GM12864 (cell line): ENCODE measurements at places on chromosomes 5 and 9.

- no peak for DNase-seq
Measured at GRCh38 chr5:171978016-171978415, 28.4 kb downstream of the FBXW11 start.

DNA sequence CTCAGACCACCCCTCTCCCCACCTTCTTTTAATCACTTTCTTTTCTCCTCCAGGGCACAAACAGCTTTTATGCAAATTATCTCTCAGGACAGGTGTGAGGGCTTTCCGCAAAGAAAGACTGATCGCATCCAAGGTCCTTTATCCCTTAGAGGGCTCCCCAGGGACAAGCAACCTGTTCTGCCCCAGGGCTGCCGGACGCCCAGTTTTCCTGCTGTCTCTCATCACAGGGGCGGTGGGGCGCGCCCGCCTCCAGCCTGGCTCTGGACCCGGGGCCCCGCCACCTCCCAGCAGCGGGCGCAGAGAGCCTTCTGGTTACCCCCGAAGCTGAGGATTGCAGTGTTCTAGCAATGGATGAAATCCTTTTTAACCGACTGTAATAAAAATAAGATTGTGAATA, 266.1 kb downstream of the CWC27 start:
- no peak for DNase-seq

- DNase-seq, result no peak
Measured at GRCh38 chr9:19876569-19877316, 87.9 kb upstream of the SLC24A2 start.

GRCh38 chr9:14907360-14907685, 2.9 kb downstream of the FREM1 start:
- DNase-seq, result no peak

GRCh38 chr9:77018058-77018968, 1.1 kb upstream of the FOXB2 start:
- no peak for DNase-seq

DNA sequence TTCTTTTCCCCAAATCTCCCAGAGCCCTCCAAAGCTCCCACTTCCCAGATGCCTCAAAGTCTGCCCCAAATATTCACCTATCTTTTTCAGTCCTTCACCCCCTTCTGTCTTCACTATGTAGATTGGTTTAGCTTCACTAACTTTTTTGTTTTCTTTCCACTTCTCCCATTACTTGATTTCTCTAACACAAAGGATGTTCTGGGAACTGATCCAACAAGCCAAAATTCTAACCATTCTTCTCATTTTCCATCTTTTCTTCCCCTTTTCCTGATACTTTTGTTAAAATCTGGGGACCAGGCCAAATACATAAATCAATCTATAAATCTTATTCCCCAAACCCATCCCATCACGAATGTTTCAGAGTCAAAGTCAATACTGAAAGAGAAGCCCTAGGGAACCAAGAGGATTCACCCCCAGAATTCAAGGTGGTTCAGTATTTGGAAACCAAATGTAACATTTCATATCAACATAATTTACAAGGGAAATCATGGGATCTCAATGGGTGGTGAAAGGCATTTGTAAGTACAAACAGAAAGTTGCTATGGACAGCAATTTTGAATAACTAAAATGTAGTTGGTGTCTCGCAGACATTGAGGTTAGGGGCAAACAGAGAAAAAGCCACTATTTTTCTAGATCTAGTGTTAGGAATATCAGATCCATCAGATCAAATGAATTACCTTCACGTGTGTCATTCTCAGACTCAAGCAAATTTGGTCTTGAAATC, 35.3 kb downstream of the APTX start:
- DNase-seq, result no peak
